ENCODE measurements at places on chromosomes 5 and 9.

DNA sequence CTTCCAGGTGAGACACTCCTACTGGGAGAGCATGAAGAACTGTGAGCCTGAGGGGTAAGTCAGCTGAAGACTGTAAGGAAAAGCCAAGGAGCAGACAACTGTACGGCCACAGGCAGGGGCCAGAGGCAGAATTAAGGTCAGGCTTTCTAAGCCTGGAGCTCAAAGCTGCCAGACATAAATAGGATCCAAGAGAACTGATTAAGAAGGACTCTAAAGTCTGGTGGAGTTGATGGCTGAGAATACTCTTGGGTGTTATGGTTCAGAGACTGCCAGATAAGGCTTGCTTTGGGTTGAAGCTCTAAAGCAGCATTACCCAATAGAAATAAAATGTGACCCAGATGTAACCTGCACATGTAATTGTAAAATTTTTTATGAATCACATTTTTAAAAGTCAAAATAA is 12.2 kb downstream of the PDE8B start:
- DNase-seq = no peak

GRCh38 chr5:32174011-32174870 is at the start of gene GOLPH3:
GOLPH3 (minus strand) TSS chr5:32174319; CDS start chr5:32174034, 285 bp downstream.
- DNase-seq = peak; percentile 90

- DNase-seq = no peak
Measured at GRCh38 chr9:89405826-89406225, 87.5 kb downstream of the SECISBP2 start.

DNA sequence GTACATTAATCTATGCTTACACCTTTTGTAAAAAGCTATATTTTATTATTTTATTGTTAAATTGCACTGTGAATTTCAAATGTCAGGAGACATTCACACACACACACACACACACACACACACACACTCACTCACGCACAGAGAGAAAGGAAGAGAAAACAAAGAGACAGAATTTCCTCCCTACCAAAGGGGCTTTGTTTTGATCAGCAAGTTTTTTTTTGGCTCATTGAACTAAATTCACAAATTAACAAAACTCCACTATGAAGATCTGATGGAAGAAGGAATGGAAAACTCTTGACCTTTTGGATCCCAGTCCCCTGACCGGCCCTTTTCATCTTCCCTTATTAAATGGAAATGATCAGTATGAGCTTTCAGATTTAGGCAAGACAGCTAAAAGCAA is 161.2 kb downstream of the PDE4D start:
- DNase-seq = no peak

- DNase-seq = no peak
Measured at GRCh38 chr9:22044583-22044982, 35.5 kb upstream of the CDKN2B start.

DNA sequence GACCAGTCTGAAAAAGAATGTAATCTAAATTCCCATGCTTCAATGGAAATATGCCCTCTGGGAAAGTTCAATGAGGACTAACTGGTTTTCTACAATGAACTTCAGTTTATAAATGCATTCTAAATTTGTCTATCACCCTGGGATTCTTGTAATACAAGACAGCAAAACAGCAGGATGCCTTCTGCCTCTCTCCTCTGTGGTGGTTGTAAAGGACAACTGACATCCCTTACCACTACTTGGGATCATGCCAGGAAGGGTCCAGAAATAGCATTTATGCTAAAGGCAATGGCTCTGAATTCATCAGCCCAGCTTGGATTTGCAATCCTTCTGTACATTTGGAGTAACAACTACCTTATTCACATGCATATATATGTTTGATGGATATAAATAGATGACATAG is 97.3 kb upstream of the ADAMTS16 start:
- DNase-seq = no peak

DNA sequence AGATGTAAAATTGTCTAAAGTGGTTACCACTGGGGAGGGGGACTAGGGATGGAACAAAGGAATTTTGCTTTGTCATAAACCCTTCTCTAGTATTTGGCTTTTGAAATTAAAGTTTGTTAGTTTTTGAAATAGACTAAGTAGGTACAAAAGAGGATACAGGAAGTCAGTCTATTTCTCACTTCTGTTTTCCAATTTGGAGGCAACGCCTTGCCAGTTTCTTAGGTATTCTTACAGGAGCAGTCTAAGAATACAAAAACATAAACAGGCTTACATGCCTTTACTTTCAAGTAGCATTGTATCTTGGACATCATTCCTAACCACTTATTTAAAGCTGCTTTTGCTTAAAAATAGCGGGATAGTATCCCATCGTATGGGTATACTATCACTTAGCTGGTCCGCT is 34.4 kb downstream of the ALG2 start:
- no peak for DNase-seq

All from CD4-positive, alpha-beta T cell treated with Interleukin-12 subunit alpha and Interleukin-12 subunit beta, for 1 hour (primary cell).